ENCODE measurements at places on chromosomes 7 and 10.
A peak's percentile ranks its signal among the peaks of the same experiment; 100 is the strongest.

DNA sequence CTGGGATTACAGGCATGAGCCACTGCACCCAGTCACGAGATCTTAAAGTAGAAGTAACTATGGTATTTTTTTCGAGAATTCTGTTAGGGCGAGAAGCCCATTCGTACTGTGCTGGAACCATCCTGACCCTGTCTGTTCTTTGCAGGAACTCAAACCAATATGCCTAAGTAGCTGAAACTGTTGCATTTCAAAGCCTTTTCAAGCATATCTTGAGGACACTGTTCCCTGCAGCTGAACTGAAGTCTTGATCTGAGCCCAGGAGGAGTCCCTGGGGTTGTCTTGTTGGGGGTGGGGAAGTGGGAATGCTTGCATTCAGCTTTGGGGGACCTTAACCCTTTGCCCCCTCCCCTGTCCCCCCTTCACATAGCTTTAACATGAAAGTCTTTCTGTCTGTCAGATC is 61.5 kb downstream of the CUX1 start:
- no peak for DNase-seq

DNA sequence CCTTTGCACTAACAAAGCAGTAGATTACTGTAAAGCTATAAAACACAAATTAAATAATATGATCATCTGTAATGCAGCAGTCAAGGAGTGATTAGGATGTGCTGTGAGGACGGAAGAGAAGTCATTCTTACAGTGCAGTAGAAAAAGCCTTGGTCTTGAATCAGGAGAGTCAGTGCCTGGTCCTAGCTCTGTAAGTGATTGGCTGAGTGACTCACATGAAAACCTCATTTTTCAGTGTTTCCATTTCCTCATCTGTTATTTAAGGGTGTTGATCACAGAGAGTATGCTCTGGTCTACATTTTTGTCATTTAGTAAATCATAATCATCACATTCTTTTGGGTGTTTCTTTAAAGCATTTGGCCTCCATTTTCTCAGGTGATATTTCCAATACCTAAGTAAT is 717.8 kb downstream of the LRMDA start:
- no peak for DNase-seq

DNA sequence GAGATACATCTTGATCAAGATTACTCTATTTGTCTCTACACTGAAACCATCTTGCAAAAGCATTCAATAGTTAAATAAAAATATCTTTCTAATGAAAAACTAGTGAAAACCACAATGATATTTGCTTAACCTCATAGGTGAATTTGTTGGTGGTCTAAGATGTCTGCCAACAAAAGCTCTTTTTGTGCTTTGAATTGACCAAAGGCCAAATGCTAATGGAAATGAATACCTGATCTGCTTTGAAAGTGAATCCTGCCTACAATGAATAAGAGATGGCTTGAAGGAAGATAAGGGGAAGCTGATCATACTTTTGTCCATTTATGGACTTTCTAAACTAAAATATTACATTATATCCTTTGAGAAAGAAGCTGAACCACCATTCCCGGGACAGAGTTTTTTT is 228.9 kb upstream of the ETV1 start:
- no peak for DNase-seq

DNA sequence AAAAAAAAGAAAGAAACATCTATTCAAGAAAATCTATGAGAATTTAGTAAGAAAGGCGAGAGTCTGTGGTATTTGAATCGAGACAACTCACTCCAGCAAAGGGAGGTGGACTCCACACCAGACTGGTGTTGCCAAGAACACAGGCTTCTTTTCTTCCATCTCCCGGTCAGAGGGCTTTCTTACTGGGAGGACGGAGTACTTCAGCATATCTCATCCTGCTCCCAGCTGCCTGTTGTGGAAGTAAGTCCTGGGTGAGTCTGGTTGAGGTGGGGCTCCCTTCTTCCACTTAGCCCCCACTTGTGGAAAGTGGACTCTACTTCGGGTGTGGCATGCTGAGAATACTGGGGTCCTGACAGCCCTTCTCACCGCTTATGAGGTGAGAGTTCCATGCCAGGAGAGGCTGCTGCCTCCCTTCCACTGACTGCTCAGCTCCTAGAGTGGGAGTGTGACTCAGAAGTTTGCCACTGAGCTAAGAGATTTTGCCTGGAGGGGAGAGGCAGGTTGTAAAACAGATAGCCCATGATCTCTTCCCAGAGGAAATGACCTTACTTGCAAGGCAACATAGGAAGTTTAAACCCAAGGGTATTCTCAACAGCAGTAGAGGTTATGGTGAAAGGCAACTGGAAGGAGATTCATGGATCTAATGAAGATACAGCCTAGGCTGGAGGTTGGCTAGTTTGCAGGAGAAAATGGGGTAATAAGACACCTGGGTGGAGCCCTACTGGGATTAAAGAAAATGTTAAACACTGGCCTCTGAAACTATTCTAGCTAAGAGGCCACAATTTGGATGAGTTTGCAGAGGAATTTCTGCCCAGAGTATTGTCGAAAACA is 3.5 kb upstream of the NACAD start:
- peak; percentile 33 for DNase-seq

DNA sequence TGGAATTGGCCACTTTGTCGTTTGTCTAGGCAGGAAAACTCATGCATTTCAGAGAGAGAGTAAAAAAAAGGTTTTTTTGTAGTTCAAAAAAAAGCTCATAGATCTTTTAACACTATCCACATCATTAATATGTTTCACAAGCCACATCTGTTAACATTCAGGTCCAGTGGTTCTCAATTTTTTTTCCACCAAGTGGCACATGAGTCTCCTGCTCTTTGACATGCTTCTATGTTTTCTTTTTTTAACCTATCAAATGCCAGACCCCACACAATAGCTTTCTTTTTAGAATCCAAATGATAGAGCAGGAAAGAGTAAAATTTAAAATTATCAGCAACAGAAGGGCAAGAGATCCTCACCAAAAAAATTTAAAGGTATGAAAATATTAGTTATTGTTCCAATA is 20.3 kb downstream of the NOD1 start:
- no peak for DNase-seq

- no peak for DNase-seq
Observed at GRCh38 chr7:99021941-99022560, 121.9 kb downstream of the SMURF1 start.

- peak; percentile 55 for DNase-seq
Observed at GRCh38 chr10:5961405-5962100, 15.8 kb downstream of the IL15RA start.

- DNase-seq = peak; percentile 9
Observed at GRCh38 chr7:64892666-64893309, 10.3 kb upstream of the ZNF273 start.

DNA sequence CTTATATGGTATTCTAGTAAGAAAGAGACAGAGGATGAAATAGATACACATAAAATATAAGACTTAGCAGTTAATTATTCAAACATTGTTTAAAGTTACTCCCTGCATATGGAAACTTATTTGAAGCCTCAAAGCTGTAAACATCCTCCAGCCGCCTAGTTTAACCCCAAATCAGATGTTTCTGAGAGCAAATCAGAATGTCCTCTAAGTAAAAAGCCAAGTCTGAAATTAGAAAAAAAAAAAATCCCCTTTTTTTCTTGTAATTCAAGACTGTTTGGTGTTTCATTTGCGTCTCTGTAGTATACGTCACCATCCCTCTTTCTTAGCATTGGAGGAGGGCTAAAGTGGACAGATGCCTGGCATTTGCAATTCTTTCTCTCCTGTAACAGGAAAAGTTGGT is 46.4 kb downstream of the TMEM26 start:
- no peak for DNase-seq

- no peak for DNase-seq
Observed at GRCh38 chr7:137875746-137876145, 29.0 kb upstream of the DGKI start.
